ENCODE measurements at places on chromosomes 6 and 20.

GRCh38 chr6:167904791-167905190 lies 78.1 kb downstream of the AFDN start:
- DNase-seq, result no peak

DNA sequence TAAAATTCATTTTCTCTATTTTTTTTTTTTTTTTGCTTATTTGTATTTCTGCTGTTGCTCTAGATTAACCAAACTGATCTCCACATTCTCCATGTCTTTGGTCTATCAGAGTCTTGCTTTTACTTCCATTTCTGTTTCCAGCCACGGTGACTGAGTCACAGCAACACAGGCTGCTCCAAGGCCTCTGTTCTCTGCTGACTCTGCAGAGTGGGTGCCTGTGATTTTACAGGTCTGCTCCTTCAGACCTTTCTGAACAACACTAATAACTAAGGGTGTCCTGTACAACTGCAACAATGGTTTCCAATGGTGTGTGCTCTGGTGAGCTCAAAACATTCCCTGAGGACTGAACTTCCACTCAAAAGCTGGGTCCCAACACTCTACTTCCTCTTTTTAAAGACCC lies 102.3 kb upstream of the BMP2 start:
- DNase-seq, result no peak

GRCh38 chr20:22217712-22218352 lies 366.5 kb downstream of the FOXA2 start:
- no peak for DNase-seq

- DNase-seq, result no peak
Observed at GRCh38 chr6:27091661-27092315, 155.7 kb upstream of the PRSS16 start.

- no peak for DNase-seq
Observed at GRCh38 chr6:30044630-30045029, 16.4 kb upstream of the POLR1H start.

DNA sequence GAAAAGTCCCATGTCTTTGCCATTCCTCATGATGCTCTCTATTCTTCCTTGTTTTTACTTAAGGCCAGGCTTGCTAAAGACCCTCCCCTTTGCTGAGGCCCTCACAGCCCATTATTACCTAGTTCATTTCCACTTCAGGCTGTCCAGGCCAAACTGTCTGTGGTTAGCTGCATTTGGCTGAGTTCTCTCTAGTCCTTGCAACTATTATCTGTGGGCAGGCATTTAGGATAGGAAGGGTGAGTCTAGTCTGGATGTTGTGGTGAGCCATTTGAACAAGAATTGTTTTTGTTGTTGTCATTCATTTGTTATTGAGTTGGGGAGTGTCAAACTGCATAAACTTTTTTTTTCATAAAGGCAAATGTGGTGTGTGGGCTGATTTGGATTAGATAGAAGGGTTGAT lies 182.4 kb downstream of the CD109 start:
- DNase-seq, result no peak

DNA sequence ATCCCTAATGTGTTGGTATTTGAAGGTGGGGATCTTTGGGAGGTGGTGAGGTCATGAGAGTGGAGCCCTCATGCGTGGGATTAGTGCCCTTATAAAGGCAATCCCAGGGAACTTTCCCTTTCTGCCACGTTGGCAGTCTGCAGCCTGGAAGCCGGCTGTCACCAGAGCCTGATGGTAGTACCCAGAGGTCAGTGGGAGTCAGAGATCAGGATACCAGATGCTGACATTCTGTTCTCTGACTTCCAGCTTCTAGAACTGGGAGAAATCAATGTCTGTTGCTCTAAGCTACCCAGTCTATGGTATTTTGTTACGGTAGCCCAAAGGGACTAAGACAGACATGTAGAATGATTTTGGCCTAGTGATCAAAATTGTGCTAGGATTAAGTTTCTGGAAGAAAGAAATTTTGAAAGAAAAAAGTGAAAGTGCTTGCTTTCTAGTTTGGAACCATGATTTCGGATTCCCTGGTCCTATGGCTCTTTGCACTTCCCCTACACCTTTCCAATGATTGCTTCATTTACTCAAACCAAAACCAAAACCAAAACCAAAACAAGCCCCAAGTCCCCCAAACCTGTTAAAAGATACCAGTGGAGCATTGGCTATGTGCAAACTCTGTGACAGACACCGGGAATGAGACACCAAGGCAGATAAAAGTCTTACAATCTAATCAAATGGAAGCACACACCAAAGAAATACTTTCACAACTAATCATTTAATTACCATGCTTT lies 173.7 kb upstream of the ZNF217 start:
- DNase-seq, result no peak

DNA sequence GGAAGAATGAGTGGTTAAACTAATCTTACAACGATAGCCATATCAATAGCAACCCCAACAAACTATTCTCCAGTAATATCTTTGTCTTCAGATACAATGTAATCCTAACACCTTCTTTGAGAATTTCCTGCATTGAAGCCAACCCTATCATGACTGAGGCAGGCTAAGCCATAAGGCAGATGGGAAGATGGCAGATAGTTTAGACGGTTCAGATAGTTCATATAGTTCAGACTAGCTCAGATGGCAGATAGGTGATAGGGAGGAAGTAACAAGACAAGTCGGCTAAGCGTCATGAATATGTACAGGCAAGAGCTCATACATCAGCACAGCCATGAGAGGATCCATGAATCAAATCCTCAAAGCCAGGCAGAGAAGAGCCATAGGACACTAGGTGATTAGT lies 39.1 kb upstream of the BEND6 start:
- no peak for DNase-seq

DNA sequence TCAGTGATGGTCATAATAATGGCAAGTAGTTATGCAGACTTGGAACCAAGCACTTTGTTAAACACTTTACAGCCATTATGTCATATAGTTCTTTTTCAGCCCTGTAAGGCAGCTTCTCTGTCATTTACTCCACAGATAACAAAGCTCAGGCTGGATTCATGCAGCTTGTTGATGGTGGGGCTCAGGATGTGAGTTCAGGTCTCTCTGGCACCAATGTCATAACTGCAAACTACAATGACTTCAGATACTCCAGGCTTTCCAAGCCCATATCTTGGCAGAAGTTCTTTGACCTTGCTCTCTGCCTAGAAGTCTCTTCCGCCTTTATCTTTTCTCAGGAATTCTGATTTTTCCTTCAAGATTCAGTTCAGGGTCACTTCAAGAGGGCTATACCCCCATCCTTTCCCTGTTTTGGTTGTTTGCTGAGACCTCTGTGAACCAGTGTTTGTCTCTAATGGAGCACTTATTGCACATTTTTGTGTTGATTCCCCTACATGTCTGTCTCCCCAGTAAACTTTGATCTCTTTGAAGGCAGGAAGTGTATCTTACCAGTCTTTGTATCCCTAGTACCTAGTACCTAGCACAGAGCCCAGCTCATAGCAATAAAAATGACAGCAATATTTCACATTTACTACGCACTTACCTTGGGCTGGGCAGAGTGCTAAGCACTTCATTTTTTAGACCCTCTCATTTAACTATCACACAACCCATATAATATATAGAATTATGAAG lies 19.7 kb upstream of the EFHC1 start:
- no peak for DNase-seq

GRCh38 chr6:143677891-143678791 lies at the start of gene PHACTR2:
Gene PHACTR2, plus strand, starts transcription at chr6:143677965. Its CDS starts 199 bp downstream, at chr6:143678164.
- DNase-seq, result no peak

- no peak for DNase-seq
Observed at GRCh38 chr6:119620846-119621555, 271.4 kb upstream of the MAN1A1 start.

GRCh38 chr6:106569428-106569827 lies 59.9 kb downstream of the RTN4IP1 start:
- DNase-seq, result no peak

- no peak for DNase-seq
Observed at GRCh38 chr6:43250992-43251373, 7.7 kb downstream of the TTBK1 start.

GRCh38 chr20:2703716-2704475 lies 11.3 kb downstream of the EBF4 start:
- no peak for DNase-seq

GRCh38 chr6:156182356-156182755 lies 594.8 kb upstream of the ARID1B start:
- no peak for DNase-seq

GRCh38 chr6:125867483-125867942 lies 76.8 kb downstream of the NCOA7 start:
- DNase-seq, result no peak

DNA sequence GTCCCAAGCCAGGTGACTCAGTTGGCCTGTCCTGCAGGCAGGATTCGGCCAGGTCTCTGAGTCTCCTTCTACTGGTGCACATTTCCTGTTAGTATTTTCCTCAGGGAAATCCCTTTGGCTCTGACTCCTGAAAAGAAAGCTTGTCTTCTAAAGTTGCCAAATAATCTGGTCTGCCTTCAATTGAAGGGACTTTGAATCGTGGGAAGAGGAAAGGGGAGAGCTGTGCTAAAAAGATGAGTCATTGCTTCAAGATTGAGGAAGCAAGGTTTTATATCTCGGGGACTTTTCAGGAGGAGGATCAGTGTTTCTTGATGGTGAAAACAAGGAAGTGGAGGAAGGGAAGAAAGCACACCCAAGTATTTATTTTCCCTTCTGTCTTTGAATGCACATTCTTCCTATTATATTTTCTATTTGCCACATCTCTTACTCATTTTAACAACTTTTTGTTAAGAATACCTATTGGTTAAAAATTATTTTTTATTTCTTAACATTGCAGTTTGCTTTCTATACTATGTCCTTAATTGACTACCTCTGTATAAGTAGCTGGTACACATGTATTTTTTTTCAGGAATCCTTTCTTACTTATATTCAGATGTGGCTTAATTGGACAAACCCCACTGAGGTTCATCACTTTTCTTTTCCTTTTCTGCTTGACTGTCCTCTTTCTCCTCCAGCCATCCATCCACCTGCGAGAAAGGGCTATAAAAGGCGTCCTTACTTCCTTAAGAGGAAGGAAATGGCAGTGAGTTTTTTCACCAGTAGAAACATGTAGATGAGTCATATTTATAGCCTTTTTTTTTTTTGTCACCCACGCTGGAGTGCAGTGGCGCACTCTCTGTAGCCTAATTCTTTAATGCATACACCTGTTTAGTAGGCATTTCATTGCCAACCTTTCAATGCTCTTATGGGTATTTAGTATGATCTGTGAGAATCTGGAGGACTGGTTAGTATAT lies 15.0 kb upstream of the IFNGR1 start:
- DNase-seq, result no peak

GRCh38 chr6:132814716-132815570 lies 574 bp downstream of the RPS12 start:
- DNase-seq, result no peak

DNA sequence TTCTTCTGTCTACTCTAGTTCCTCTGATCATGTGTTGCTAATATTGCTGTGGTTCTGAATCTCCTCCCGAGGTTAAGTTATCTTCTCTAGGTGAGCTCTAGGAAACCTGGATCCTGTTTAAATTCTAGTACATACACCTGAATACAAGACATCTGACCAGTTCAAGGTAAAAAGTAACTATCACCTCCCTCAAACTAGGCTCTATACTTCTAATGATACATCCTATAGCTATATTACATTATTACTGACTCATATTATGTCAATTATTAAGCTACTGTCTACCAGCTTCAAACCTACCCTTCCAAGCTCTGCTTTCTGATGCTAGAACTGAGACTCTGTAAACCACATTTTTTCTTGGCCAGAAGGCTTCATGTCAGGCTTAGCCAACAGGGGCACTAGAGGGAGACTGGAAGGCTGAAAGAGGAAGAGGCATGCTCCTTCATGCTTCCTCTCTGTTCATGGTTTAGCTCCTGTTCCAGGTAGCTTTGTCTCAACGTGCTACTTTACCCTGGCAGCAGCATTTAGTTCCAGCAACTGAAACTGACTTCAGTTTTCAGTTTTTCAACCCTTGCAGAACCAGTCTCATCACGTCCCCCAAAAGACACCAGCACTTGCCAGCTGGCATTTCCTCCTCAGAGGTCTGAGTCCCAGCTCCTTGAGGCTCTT lies 148.4 kb upstream of the TOP1 start:
- DNase-seq, result no peak

DNA sequence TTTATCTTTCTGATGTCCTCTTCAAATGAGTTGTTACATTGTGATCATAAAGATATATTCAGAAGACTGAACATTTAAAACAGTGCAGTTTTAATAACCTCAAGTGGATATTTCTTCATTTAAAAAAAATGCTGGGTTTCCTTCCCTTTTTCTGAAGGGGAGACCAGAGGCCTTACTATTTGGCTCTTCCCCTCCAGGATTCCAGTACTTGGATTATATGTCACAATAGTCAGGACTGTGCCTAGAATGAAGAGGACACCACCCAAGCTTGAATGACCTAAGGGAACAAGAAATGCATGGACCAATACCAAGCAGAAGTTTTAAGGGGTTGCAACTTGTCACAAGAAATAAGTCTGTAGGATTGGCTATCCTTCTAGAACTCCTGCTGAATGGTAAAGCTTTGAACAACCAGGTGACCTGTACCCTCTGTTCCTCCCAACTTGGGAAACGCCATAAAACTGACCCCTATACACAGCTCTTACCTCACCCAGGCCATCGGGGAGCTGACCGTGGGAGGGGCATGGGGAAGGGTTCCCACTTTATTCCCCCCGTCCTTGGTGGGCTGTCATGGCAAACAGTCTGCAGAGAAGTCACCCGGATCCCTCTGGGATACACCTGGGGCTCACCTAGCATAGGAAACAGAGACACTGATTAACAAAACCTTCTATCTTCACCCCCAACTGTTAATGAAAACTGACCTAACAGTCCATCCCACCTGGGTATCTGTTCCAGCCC lies 2.0 kb downstream of the FRS3 start:
- no peak for DNase-seq

DNA sequence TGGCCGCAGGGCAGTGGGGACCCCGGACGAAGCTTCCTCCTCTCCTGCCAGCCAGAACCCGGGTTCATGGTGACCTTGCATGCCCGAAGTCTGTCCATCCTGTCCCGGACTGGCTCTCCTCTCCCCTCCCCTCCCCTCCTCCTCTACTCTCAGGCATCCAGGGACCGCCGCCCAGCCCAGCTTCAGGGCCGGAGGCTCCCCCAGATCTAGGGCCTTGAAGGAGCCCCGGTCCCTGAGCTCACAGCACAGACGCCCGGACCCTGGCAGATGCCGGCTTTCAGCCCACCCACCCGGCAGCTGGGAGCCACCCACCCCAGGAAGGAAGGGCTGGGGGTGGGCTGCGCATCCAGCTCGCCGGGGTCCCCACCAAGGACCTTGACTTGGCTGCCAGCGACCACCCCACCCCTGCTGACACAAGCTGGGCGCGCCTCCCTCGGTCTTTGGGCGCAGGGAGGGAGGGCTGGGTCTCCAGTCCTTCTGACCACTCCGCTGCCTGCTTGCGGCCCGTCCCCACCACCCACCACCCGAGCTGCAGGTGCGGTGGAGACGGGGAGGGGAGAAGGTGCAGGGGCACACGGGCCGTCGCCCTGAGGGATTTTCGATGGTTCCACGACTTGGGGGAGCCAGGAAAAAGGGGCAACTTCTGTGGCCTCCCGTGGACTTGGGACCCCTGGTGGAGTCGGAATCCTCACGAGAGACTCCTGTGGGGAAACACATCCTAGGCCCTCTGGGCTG lies 5.8 kb upstream of the ABHD16B start:
- DNase-seq, result no peak

- no peak for DNase-seq
Observed at GRCh38 chr20:43720007-43720406, 6.8 kb downstream of the GTSF1L start.

GRCh38 chr6:2216794-2217383 lies 28.5 kb downstream of the GMDS start:
- no peak for DNase-seq

Measured in NCI-H748 treated with DMSO at 0.1 percent for 48 hours (cell line).